ENCODE measurements at places on chromosomes 2 and 18.

DNA sequence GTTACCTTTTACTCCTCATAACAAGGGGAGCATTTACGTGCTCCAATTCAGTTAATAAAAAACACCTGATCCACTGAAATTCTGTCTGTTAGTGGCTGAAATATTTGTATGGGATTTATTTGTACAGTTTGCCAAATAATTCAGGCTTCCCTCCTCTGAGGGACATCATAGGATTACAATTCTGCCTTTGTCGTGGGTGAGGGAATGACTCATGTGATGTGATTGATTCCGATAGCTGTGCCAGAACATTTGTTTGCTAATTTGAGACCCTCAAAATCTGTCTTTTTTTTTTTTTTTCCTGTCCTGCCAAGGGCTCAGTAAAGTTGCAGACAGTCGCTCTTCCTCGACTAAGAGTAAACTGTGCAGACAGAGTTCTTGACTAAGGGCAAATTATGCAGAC is 612.6 kb upstream of the CDH2 start:
- no peak for DNase-seq

DNA sequence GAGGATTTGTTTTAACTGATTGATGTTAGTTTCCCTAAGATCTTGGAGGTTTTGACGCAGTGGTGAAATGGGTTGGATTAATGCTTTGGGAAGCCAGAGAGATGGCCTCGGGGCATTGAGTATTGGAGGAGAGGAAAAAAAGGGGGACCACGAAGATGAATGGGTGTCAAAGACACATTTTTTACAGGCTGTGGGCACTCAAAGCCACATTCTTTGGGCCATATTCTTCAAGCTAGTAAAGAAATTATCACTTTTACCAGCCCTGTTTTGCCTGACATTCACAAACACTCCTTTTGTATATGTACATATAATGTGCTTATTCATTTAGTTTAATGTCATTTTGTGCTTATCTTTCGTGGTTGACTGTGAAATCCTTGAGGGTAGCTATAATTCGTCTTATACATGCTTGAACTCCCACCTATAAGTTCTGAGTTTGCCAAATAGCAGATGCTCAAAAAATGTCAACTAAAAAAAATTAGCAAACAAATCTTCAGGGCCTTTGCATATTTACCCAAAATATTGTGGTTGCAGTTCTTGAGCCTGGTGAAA is 146.3 kb downstream of the ARL6IP6 start:
- no peak for DNase-seq

- DNase-seq: no peak
Observed at GRCh38 chr2:98378901-98379300, 32.6 kb downstream of the CNGA3 start.

- DNase-seq: no peak
Observed at GRCh38 chr2:3208591-3208990, 169.0 kb downstream of the EIPR1 start.

DNA sequence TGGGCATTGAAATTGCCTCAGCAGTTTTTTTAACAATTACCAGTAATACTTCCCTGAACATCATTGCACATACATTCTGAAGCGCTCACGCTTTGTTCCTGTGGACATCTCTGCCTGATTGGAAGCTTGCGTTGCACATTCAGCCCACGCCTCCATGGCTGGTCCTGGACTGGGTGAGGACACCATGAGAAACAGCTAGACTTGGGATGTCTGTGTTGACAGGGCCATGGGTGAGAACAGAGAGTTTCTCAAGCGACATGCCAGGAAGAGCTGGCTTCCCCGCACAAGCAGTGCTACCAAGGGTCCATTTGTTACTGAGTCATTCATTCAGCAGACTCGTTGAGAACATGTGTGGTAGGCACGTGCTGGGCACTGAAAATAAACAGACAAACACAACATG is 166.3 kb downstream of the GBX2 start:
- no peak for DNase-seq

DNA sequence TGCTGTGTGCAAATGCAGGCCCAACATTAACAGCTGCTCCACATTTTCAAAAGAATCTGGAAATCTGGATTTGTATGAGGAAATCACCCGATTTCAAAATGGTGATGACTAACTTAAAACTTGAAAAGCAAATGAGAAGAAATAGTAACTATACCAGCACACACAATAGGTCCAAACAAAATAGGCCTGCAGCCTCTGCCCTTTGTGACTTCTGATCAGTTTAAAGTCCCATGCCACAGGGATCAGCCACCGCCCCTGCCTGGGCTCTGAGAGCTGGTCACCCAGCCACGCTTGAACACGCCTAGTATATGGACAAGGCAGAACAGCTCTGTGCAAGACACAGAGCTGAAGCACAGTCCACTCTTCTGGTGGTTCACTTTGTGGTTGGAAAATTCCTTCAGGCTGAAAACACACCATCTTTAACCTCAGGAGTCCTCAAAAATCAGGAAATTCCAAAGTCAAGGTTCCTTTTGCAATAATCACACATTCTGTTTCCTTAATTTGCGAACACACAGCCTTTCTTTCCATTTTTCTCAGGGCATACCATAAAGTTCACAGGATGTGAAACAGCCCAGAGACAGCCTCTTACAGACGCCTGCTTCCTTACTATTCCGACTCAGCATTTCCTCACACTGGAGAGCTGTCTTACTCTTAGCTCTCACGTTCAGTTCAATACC is 150.1 kb upstream of the RIOK3 start:
- DNase-seq: no peak

DNA sequence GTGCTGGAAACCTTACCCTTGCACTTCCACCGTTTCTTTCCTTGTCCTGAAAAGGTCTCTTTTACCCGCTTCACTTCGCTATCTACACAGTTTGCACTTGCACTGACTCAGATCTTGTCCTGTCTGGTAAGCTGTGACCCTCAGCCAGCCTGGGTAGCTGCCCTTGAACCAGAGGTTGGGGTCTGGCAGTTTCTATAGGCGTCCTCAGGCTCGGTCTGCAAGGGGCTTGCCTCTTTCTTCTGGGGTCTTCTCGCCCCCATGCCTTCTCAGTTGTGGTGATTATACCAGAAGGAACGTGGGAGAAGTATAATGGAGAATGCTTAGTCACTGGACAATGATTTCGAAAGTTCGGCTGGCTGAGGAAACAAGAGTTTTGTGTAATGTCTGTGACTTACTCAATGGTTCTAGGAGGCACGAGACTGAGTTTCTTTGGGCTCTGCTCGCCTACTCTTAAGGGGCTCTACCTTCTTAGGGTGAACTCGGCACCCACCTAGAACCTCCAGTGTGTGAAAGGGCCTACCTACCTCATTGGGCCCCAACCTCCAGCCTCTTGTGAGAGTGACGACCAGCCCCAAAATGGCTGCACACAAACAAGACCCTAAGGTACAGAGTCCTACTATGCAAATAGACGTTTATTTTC is 6.9 kb upstream of the STAT1 start:
- DNase-seq: peak; percentile 75

DNA sequence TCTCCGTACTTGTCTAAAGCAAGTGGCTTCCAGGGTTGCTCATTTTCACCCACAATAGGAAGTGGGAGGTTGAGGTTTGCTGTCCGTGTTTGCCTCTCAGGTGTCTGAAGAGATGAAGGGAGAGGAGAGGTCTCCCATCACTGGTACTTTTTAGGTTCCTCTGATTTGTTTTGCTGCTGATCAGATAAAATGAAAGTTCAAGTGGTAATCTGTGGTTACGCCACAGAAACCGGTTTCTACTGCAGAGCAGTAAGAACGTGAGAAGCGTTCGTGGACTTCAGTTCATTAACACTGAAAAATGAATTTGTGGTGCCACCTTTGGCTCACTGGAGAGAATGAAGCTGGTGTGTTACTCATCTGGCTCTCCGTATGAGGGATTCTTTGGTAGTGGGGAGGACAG is 118.2 kb downstream of the GBX2 start:
- no peak for DNase-seq

DNA sequence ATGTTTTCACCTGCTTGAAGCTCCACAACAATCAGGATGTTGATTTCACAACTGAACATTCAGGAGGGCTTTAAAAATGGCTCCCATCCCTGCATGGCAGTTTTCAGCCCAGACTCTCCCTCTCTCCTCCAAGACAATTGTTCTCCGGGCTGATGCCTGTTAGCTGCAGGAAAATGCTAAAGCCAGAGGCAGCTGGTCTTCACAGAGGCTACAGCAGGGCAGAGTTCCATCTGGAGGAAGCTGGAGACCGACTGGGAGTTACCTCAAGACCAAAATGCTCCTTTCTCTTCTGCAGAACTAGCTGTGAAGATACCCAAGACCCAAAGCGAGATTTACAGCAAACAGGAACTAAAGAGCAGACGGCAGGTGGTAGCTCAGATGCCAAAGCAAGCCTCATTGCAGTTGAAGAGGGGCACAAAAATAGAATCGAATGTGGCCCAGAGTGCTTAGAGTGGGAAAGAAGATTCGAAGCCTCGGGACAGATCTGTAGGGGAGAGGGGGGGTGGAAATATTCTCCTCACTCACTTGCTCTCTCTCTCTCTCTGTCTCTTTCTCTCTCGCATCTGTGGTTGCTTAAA is 423.6 kb downstream of the ZNF521 start:
- DNase-seq: no peak

- no peak for DNase-seq
Observed at GRCh38 chr2:240404174-240404852, 31.1 kb upstream of the GPC1 start.

GRCh38 chr2:170030040-170030439 is 147.9 kb upstream of the MYO3B start:
- no peak for DNase-seq

DNA sequence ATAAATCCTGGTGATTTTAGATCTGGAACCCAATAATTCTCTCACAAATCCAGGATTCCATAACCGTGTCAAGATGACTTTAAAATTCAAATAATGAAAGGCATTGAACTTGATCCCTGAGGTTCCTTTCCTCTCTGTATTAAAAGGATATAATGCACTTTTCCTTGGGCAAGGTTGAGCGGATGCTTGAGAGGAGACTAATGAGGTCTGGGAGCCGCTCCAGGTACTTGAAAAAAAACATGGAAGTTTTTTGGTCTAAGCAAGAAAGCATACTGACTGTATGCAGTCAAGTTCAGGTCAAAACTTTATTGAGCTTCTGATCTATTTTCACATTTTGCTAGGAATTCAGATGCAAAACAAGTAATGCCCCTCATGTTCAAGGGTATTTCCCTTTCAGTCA is 318.5 kb downstream of the RAD51AP2 start:
- DNase-seq: no peak

- DNase-seq: no peak
Observed at GRCh38 chr18:5600378-5601071, 56.7 kb upstream of the EPB41L3 start.

DNA sequence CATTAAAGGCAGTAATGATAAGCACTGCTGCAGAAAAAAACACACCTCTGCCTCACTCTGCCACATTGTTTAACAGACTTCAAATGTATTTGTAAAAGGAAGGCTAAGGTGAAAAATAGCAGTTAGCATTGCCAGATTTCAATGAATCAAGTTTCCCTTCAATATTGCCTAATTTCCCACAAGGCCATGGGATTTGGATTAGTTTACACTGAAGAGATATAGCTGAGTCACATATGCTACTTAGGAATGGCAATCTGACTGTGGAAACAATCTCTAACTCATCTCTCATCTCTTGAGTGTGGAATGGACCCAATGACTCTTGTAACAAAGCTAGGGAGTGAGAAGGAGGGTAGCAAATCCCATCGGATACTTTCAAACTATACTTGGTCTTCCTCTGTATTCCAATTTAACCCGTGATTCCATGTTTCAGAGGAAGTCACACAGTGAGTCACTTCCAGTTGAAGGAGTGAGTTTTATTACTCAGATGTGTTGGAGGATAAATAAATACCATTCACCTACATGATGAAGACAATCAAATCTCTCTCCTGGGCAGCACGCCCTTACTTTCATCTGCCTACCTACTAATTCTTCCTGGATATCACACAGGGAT is 5.1 kb downstream of the B4GALT6 start:
- no peak for DNase-seq

DNA sequence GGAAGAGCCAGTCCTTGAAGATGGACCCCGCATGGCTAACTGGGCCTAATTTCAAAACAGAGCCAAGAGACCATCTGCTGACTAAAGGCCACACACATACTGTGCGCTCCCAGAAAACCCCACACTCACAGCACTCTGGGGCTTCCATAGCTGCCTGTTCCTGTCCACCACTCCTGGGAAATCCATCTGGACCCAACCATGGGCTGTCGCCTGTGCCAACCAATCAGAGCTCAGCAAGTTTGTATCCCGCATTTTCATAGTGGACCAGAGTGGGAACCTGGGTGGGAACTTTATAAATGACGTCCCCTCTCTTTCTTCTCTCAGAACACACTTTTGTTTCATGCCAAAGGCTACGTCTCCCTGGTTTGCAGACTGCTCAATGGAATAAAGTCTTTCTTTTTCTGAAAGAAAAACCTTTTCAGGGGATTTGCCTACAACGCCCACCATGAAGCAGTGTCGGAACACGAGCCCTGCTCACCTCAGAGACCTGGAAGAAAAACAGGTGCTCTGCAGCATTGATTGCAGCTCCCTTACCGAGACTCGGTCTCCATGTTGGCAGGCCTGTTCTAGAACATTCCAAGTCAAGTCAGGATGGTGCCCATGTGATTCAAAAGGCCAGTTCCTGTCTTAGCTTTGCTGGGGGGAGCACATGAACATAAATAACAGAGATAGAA is 137.2 kb upstream of the GPC1 start:
- no peak for DNase-seq

- no peak for DNase-seq
Observed at GRCh38 chr2:102190430-102191107, 3.7 kb downstream of the IL1RL2 start.

DNA sequence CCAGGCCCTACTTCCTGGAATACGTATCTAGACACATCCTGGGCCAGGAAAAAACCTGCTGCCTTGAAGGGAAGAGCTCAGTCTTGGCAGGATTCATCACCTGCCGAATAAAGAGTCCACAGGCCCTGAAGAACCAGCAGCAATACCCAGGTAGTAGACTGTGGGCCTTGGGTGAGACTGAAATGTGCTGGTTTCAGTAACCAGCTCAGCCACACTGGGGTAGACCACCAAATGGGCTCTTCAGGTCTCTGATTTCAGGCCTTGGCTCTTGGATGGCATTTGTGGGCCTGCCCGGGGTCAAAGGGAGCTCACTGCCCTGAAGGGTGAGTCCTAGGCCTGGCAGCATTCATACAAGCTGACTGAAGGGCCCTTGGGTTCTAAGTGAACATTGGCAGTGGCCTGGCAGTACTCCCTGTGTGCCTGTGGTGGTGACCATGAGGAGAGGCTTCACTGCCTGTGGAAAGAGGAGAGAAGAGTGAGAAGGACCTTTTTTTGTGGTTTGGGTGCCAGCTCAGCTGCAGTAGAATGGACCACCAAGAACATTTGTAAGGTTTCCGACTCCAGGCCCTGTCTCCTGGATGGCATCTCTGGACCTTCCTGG is 175.1 kb downstream of the ANKRD30B start:
- no peak for DNase-seq

DNA sequence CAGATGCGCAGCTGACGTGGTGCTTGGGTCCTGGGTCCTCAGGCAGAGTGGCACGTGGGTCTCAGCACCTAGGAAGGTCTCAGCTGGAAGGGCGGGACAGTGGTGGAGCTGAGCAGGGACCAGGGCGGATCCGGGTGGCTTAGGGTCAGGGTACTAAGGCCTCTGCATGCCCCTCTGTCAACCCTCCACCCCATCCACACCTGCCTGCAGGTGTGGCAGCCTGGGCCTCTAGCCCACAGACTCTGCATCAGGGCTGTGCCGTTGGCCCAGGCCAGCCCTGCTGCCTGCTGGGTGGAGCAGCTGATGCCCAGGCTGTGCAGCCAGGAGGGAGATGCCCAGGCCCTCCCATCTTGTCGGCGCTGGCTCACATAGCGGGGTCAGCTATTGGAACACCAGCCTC is 24.6 kb upstream of the OTOS start:
- DNase-seq: no peak
